ENCODE measurements at places on chromosomes 4 and X.

DNA sequence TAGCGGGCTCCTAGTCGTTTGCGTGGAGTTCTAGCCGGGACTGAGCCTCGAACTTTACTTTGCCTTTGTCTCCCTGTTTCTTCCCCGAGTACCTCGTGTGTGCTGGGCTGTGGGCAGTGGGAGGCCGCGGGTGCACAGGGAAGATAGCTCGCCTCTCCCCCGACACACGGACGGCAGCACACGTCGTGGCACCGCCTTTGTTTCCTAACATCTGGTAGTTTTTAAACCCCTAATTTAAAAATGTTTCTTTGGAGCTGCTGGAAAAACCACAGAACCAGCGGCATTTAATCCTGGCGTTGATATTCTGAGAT, 866 bp downstream of the RBM46 start:
- DNase-seq: no peak

DNA sequence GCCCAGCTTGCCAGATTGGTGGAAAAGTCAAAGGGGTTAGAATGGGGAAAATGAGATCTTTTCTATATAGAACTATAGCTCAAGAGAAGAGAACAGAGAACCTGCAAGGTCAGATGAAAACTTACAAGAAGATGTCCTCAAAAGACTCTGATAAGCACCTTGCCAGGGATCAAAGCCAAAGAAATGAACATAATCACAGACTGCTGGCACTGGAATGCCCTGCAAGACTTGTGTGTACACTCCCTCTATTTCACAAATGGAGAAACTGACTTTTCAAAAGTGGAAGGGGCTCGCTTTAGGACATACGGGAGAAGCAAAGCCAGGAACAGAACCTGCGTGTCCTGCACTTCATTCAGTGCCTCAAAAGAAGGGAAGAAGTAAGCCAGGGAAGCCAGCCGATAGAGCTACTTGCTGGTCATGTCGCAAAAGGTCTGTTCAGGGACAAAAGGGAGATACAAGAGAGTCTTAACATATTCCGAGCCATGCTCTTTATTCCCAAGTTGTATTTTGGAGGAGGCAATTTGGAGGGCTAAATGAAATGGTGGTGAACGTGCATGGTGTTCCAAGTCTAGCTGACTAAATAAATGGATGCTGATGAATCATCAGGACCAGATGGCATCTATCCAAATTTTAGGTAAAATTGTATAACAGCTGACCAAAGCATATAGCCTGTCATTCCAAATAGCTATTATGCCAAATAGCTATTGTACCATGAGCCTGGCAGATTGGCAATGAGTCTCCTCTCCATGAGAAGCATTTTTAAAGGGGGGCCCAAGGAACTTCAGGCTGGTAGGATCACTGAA, 175.6 kb upstream of the GPC4 start:
- DNase-seq: no peak

DNA sequence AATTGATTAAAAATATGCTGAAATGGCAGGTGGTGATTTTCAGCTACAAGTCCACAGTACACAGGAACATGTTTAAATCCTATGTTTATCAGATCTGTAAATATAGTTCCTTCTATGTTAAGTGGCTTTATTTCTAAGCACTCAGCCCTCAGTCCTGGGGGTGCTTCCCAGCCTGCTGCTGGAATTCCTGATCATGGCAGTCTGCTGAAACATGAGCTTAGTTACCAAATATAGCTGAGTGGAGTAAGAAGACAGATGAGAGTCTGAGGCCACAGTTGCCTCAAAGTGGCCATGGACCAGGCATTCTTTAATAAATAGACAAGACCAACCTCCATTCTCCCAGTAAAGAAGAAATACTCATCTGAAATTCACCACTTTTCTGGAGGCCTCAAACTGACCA, 17.1 kb upstream of the DDX60 start:
- no peak for DNase-seq

GRCh38 chrX:25020905-25021449, 5.2 kb upstream of the ARX start:
- peak; percentile 19 for DNase-seq

DNA sequence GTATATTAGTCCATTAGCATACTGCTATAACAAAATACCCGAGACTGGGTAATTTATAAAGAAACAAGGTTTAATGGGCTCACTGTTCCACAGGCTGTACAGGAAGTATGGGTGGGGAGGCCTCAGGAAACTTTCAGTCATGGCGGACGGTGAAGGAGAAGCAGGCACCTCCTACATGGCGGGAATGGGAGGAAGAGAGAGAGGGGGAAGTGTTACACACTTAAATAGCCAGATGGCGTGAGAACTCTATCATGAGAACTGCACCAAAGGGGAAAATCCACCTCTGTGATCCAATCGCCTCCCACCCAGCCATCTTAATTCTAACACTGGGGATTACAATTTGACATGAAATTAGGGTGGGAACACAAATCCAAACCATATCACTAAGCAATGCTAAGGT, 98.9 kb upstream of the SH3RF1 start:
- DNase-seq: no peak

GRCh38 chr4:32061916-32062315, 1341.7 kb downstream of the PCDH7 start:
- DNase-seq: no peak

DNA sequence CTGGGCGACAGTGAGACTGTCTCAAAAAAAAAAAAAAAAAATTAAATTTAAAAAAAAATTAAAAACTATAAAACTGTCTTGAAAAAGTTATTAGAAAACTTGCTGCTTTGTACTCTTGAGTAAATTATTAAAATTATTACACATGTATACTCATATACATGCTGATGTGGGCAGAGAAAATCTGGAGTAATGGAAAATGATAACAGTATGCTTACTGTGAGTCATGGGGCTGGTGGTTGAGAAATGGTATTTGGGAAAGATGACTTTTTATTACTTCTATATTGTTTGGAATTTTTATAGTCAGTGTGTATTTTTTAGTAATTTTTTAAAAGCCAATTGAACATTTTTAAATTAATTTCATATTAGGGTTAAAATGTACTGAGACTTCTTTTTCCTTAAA, 7.5 kb downstream of the YY2 start:
- no peak for DNase-seq

DNA sequence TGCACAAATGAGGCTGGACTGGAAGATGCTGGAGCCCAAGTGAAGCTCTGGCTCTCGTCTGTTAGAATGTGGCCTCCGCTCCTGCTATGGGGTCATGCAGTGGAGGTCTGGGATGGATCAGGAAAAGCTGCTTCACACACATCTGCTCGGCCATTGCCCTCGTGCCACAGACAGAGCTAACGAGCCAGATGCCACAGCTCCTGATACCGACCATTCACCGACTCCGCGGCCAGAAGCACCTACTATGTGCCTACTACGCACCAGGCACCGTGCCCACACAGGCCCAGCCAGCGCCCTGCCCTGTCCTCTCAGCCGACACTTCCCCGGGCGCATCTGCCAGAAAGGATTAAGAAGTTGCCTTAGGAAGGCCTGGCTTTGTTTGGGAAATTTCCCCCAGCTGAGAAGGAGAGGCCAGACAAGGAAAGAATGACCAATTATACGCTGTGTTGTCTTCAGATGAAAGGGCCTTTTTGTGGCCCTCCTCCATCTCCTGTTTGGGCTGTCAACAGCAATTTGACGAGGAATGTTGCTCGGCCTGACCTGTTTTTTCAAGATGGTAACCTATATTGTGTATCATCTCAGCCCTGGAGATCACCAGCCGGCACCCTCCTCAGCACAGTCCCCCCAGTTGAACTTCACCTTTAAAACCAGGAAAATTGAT, 34.3 kb downstream of the HMX1 start:
- no peak for DNase-seq

DNA sequence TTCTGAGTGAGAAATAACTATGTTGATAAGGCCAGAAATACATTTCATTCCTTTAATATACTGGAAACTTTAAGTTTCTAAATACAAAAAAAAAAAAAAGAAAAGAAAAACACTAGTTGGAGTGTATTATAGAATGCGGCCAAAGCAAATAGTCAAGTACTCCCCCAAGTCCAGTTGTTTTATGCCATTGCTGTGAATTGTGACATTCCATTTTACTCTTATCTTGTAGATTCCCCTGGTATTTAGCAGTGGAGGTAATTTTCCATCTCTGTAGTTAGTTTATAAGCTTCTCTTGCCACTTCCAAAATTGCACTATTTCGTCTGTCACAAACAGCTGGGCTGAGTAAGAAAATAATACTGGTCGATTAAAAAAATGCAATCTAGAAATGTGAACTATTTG, 426.0 kb downstream of the PCDH18 start:
- no peak for DNase-seq

DNA sequence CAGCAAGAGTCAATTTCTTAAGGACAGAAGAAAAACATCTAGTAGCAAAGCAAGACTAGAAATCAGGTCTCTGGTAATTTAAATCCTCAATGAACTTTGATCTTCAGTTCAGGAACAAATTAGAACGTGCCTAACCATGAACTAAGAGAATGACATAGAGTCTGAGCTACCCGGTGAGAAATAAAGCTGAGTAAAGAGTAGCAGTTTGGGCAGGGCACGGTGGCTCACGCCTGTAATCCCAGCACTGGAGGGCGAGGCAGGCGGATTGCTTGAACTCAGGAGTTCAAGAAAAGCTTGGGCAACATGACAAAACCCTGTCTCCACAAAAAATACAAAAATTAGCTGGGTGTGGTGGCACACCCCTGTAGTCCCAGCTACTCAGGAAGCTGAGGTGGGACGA, 37.7 kb downstream of the ACE2 start:
- no peak for DNase-seq

- DNase-seq: no peak
Observed at GRCh38 chrX:150086371-150086770, 148.1 kb upstream of the EOLA2 start.

GRCh38 chrX:32421266-32421665, 790.1 kb downstream of the DMD start:
- DNase-seq: no peak

DNA sequence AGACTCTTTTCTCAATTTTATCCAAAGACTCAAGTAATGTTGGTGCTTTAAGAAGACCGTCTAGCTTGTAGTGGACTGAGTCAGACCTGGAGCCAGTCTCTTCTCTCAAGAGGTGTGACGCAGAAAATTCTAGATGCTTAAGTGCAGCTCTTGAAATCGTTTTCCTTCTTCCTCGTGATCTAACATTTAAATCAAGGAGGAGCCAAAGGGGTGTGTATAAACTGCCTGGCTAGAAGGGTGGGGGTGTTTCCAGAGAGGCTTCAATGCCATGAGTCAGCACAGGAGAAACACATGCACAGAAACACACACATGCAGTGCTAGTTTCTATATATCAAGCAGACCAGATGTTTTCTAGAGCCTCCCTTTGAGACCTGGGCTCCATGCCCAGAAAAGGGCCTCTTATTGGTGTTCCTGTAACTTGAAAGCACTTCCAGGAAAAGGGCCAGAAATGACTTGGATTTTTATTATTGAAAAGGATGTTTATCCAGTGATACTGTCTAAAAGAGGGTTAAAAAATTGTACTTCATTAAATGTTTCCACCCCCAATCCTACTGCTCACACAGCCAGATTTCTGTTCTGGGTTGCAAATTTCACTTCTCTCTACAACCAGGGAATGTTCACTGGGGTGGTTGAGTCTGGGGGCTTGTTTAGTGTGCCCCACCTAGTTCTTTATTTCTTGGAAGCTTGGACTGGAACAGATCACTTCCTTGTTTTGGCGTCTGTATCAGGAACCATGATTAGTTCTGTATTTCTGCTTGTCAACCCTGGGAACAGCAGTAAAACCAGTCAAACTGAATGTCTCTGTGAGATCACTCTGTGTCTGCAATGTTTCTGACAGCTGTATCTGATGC, at the start of gene CLIC2:
Gene CLIC2, minus strand, starts transcription at position 129 of the 851 bp plus-strand sequence. CDS start 187 bp downstream, outside the sequence.
- no peak for DNase-seq

DNA sequence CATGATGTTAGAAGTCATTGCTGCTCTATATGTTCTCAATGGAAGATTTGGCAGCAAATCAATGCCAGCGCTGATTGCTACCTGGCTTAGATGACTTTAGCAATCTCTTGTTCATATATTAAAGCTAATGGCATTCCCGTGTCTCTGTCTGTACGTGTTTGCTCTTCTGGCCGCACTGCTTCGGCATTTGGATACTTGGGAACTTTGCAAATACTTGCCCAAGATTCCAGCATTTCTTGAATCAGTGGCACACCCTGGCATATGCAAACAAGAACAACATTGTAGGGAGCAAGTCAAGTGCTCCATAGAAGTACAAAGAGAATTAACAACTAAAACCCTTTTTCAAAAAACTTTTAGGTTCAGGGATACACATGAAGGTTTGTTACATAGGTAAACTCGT, 128.9 kb upstream of the TMEM164 start:
- DNase-seq: no peak

- DNase-seq: no peak
Observed at GRCh38 chr4:112852601-112853000, 196.9 kb upstream of the ANK2 start.

- DNase-seq: no peak
Observed at GRCh38 chr4:138832563-138832962, 183.0 kb upstream of the NOCT start.

GRCh38 chr4:89164400-89164799, 53.1 kb downstream of the TIGD2 start:
- no peak for DNase-seq

GRCh38 chrX:154731881-154732280, 19.0 kb downstream of the GAB3 start:
- no peak for DNase-seq

DNA sequence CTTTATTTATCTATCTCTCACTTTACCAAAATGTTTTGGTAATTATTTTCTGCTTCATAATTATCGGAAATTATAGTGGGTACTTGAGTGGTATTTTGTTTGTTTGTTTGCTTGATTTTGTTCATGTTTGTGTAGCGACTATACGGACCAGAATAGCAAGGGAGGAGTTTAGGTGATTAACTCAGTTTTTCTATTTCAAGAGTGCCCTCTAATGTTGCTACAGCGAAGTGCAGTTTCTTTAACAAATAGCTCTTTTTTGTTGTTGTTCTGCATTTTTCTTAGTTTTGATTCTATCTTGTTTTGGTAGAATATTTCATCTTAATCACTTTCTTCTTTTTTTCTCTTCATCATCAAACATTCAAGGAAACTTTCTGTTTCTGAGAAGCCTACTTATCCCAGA, 40.8 kb upstream of the QRFPR start:
- DNase-seq: no peak

DNA sequence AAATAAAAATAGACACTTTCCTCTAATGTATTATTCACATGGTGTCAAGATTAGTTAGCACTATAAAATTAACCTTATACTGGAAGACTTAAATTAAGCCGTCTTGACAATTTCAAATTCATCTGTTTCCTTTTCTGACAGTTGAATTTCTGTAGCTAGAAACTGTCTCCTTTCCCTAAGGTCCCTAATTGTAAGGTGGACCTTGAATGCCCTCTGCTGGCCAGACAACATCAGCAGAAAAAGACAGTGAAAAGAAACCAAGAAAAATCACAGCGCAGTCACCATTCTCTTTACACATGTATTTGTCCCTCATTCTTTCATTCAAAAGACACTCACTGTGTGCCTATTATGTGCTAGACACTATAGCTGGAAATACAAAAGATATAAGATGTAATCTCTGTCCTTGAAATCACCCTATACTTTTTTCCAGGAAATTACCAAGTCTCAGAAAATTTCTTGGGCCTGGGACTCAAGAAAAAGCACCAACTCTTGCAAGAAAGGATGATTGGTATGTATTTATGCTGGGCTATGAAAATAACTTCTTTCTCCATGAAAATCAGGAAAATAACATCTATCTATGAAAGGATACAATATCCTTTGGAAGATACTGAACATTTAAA, 32.7 kb upstream of the AMBN start:
- no peak for DNase-seq

All from CD4-positive, alpha-beta T cell (primary cell).